ENCODE measurements at places on chromosomes 6 and 20.

GRCh38 chr6:1965596-1966224 is 279.7 kb downstream of the GMDS start:
- DNase-seq = no peak

DNA sequence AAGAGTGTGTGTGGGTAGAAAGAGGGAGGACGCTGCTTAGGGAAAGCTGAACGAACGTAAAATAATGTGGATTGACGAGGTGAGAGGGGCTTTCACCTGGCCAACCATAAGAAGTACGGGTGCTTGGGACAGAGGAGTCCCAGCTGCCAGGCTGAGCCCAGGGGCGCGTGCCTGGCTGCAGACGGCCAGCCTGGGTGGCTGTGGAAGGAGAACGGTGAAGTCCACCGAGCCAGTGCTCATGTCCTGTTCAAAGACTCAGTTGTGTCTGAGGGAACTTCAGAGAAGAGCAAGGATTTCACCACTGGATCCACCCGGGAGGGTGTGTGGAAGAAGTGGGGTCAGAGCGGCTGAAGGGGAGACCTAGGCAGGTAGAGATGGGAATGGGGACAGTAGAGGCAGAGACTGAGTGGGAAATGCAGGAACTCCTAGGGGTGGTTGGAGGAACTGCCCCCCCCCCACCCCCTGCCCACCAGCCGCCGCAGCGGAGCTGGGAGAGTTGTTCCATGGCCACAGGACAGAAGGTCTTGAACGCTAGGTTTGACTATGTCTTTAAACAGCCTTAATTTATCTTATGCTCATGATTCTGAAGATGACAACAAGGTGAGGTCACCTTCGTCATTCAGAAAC is 68.1 kb upstream of the TBXT start:
- no peak for DNase-seq

DNA sequence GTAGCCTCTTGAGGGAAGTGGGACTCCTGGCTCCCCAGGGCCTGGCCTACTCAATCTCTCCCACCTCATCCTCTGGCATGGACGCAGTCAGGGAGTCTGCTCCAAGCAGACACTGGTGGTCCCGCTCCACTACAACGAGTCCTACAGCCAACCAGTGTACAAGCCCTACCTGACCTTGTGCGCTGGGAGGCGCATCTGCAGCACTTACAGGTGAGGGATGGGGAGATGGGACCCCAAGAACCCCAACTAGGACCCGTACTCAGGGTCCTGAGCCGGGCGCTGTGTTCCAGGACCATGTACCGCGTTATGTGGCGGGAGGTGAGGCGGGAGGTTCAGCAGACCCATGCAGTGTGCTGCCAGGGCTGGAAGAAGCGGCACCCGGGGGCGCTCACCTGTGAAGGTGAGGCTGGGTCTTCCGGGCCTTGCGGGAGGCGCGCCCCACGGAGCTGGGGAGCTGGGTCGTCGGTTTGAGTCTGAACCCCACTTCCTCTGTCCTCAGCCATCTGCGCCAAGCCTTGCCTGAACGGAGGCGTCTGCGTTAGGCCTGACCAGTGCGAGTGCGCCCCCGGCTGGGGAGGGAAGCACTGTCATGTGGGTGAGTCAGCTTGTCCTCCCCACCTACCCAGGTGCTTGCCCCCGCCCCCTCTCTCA is 2.1 kb downstream of the EGFL8 start:
- no peak for DNase-seq

DNA sequence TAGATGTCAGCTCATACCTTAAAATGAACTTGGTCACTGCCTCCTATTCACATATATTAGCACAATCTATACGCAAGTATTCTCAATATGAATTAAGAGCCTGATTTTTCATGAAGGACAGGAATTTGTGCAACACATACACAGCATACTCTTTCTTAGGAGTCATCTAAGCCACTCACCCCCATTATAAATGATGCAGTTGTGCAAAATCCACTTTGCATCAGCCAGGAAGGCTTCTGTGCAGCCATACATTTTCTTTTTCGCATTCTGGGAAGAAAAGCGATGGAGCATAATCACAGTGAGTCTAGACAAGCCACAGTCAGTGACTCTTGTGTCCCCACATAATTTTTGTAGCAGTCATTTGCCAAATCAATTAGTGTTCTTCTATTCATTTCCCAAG is 66.5 kb downstream of the ZMYND8 start:
- DNase-seq = no peak

DNA sequence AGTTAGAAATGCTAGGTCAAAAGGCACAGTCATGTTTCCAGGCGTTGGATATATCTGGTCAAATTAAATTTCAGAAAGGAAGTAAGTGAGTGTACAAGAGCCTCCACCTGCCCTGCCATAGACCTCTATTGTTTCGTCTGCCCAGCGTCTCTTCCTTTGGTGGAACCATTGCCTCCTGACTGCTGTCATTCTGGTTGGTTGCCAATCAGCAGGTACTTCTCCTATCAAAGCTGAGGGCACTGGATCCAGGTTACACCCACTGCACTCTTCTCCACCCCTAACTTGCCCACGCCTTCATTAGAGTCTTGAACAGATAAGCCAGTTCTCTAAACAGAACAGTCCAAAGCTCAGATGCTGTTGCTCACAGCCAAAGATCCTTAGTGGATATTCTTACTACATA is 2.6 kb upstream of the WFDC5 start:
- DNase-seq = no peak

- DNase-seq = no peak
These were observed 683.0 kb upstream of the MANEA start for GRCh38 chr6:94894300-94894699.

DNA sequence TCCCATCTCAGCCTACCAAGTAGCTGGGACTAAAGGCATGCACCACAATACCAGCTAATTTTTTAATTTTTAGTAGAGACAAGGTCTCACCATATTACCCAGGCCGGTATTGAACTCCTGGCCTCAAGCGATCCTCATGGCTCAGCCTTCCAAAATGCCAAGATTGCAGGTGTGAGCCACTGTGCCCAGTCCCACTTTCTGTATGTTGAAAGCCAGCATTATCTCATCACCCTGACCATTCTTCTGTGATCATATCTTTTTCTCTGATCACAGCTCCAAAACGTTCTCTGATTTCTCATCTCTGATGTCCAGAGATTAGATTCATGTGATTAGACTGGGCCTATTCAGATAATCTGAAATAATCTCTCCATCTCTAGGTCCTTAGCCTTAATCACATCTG is 337.7 kb downstream of the TPBG start:
- no peak for DNase-seq

DNA sequence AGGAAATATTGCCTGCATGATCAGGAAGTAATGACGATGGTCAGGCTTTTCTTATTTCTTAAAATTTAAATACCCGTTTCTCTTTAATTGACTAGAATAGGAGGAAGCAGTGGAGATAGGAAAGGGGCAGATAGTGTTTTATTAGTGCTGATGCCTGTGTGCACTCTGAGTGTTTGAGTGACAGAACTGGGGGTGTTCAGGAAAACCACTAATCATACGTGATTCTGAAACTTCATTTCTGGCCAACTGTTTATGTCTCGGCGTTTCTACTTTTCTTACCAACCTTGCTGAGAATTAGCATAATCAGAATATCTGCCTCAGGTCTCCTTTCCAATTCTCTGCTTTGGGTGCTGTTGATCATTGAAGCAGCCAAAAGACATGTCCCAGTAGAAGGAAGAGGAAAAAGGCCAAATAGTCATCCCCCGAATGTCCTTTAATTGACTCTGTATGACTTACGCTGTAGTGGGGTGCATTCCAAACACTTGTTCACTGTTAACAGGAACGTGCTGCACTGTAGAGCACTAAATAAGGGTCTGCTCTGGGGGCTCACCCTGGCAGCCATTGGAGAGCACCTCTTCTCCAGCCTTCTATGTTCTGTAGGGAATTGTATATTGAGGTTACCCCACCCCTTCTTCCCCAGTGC is 152.9 kb downstream of the JARID2 start:
- DNase-seq = no peak

All from stimulated activated CD4-positive, alpha-beta T cell treated with anti-CD3 and anti-CD28 coated beads, Interleukin-12 subunit alpha, Interleukin-12 subunit beta, amount 100 ng/mL, for 24 hours (primary cell).